ENCODE measurements at places on chromosomes 11 and 22.
A peak's percentile ranks its signal among the peaks of the same experiment; 100 is the strongest.

DNA sequence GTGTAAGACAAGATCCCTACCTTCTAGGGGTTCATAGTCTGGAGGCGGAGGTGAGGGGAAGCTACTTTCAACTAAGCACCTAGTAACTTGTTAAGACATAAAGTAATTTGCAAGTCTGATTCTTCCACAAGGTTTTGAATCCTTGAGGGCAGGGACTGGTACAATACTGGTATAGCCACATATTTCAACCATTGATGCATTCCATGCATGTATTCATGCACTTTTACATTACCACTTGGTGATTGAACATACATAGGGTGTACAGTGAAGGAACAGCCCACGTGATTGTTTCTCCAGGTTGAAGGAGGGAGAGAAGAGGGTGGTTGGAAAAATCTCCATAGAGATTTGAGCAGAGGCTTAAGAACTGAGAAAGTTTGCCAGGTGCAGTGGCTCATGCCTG, 62.0 kb upstream of the PAX6 start:
- no peak for DNase-seq

DNA sequence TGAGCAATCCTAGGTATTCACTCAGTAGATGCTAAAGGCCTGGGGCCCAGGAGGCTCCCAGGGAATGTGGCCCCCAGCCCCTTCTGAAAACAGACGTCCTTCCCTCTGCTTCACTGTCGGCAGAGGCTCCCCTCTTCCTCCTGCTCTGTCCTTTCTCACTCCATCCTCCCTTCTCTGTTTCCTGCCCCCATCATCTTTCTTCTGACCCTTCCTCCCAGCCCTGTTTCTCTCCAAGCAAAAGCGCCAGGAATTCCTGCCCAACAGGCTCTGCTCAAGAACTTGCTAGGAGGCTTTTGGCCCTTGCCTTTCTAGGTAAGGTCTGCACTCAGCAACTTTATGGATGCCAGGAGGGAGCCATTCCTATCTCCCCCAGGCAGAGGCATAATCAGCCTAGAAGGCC, 300.5 kb downstream of the NTM start:
- no peak for DNase-seq

GRCh38 chr22:49365191-49365837, 462.4 kb downstream of the BRD1 start:
- DNase-seq, result no peak

- no peak for DNase-seq
Measured at GRCh38 chr11:78727816-78728215, 153.2 kb upstream of the NARS2 start.

DNA sequence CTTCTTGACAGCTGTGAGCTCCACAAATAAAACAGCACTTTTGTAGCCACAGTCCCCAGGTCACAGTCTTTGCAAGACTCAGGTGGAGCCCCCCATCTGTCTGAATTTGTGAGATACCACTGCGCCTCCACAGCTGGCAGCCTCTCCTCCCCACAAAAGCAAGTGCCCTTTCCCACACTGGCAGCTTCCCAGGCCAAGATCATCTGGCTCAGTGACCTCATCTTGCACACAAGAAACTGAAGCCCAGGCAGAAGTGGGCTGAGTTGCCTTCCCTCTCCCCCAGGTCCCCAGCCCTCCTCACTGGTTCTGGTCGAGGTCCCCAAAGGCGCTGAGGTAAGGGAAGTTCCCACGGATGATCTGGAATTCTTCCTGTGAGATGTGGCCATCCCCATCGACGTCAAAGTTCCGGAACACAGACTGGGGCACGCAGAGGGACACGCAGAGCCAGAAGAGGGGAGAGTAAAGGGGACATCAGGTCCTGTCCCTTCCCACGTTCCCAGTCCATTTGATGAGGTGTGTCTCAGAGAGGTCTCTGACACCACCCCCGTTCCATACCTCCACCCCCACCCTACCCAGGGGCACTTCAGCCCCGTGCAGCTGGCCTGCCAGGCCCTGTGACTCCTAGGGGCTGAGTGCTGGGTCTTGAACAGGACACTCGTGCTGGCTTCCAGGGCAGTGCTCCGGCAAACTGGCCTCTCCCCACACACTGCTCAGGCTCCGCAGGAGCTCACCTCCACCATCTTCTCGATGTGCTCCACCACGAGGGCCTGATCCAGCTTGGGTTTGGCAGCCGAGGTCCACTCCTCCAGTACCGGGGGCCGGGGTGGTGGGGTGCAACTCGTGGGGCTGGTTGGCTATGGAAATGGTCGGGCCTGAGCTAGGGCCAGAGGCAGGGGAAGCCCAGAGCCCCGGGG, 8.9 kb downstream of the RASGRP2 start:
- DNase-seq, result no peak

DNA sequence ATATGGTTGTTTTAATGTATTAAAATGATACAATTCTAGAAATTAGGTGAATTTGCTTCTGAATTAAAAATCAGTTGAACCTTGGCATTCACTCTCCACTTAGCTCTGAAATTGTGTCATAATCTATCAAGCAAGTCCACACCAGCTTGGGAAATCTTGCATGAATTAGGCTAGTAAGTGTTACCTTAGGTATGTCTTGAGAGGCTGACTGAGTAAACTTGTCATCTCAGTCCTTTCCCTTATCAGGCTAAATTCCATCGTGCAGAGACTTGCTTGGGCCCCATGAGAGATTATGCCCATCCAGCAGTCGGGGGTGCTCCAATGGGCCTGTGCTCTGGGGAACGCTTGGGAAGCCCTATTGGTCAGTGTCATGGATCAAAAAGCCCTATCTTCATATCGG, 33.9 kb upstream of the ST14 start:
- no peak for DNase-seq

GRCh38 chr11:118656563-118657165, 22.8 kb downstream of the TREH start:
- DNase-seq, result no peak

GRCh38 chr11:70191495-70192140, 11.5 kb upstream of the FADD start:
- no peak for DNase-seq

DNA sequence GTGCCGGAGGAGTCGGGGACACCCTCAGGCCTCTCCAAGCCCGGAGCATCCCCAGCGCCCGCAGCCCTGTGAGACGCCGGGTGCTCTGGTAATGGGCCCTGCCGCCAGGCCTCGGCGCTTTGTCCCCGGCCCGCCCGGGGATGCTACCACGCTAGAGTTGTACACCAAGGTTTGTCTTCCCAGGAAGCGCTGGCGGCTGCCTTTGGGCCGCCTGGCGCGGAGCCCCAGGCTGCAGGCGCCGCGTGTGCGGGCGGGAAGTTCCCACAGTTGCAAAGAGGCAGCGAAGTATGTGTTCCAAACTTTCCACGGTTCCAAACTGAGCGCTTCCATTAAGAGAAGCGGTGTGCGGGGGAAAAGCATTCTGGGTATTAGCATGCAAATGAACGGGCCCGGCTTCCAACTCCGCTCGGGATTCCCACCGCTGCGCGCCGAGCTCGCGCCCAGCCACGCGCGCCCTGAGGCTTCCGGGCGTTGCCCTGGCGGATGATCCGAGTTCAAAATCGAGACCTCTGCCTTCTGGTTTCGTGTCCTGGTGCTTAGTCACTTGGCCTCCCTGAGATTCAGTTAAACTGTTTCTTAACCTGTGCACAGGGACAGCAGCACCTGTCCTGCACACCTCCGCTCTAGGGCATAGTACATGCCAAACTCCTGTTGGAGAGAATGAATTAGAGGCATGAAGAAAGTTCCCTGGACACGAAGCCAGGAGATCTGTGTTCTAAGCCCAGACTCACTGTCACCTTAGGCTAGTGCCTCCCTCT, 1.3 kb upstream of the PATZ1 start:
- DNase-seq, result peak; percentile 2

GRCh38 chr11:84882056-84882455, 745.1 kb downstream of the DLG2 start:
- no peak for DNase-seq

- no peak for DNase-seq
Measured at GRCh38 chr11:10606536-10607208, 38.2 kb upstream of the LYVE1 start.

- DNase-seq, result no peak
Measured at GRCh38 chr11:133906241-133906640, 50.5 kb downstream of the IGSF9B start.

GRCh38 chr22:27668828-27669797, 132.4 kb downstream of the MN1 start:
- DNase-seq, result no peak

DNA sequence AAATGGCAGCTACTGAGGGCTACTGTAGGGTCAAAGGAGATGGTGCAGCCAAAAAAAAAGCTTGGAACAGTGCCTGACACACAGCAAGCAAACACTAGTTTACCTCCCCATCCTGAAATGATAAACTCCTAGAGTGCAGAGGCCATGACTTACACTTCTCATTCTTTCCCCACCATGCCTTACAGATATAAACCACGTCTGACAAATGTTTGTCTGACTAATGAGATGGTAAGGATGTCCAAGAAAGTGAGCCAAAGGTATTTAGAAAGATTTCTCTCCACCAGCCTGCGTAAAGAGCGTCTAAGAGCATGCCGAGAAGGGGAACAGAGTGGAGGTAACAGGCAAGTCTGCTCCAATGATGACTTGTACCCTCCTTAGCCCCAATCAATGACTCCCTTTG, 99.0 kb downstream of the LARGE1 start:
- no peak for DNase-seq

GRCh38 chr22:40407831-40408717, 37.7 kb downstream of the SGSM3 start:
- DNase-seq, result no peak

DNA sequence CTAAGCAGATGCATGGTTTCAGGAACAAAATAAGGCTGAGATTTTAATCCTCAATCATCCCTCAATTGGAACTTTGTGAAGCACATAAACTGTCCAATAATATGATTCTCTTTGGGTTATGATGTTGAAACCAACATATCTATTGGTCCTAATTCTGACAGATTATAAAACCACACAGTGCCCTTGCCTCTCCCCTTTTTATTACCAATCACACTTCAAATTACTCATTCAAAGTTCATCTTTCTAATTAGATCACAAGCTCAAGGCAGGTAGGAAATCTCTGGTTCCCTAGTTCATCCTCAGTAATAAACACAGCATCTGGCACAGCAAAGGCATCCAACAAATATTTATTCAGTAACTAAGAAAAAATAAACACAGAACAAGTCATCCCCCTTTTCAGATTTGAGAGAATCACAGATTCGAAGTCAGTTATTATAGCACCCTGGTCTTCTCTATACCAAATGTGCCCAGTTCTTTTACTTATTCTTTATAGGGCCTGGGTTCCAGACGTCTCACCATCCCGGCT, 611.6 kb downstream of the INSC start:
- DNase-seq, result no peak

DNA sequence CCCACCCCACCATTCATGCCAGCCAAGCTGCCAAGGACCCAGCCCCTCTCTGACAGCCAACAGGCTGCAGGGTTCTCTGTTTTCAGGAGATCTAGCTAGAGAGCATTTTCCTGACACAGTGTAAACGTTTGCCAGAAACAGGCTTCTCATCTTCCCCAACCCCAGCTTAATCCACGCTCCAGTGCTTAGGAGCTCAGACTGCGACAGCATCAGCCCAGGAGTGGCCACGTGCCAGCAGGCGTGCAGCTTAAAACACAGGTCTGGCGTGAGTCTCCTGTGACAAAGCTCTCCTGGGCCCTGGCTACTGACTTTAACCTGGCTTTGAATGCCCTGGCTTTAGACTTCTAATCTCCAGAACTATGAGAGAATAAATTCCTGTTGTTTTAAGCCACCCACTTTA, 66.6 kb downstream of the GALNT18 start:
- no peak for DNase-seq

DNA sequence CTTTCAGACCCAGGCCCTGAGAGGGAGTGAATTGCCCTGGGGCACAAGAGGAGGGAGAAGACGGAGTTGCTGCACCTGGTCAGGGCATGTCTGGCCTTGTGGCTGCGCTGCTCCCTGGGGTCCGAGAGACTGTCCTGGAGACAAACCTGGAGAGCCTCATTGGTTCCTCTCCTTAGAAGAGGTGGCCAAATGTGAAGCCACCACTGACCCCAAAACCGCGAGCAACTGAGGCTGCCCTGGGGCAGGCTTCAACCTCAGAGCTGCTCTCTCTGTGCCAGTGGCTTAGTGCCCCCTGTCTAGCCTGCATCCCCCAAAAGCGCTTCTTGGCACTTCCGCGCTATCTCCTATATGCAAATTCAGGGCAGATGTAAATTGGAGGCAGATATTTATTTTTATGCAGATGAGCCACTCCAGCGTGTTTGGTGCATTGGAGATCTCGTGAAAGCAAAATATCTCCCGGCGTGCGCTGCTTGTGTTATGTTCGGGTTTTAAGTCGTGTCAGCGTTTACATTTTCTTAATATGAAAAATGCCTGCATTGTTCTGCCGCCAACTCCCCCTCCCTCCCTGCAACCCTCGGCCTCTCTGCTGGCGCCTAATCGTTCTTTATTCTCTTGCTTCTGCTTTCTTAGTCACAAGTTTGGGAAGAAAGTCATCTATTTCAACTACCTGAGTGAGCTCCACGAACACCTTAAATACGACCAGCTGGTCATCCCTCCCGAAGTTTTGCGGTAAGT, 69.5 kb downstream of the ARHGAP8 start:
- DNase-seq, result no peak

DNA sequence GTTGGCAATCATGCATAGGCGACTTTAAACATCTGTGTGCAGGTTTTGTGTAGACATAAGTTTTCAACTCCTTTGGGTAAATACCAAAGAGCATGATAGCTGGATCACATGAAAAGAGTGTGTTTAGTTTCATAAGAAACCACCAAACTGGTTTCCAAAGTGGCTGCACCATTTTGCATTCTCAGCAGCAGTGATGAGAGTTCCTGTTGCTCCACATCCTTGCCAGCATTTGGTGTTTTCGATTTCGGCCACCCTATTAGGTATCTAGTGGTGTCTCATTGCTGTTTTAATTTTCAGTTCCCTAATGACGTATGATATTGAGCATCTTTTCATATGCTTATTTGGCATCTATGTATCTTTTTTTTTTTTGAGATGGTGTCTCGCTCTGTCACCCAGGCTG, 62.8 kb upstream of the CCND1 start:
- DNase-seq, result no peak

DNA sequence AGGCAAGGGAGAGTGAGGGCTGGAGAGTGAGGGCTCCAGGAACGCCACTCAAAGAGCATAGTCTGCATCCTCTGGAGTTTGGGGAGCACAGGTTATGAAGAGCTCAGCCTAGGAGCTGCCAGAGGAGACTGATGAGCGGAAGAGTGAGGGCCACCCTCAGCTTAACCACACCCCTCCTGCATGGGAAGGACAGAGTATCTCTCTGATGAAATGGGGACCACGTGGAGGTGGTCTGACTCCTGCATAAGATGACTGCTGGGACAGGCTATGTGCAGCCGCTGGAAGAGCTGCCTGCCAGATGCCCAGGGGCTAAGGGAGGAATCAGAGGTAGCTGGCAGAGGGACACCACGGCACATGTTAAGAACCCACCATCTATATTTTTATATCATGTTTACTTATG, 162.9 kb upstream of the POU2AF2 start:
- DNase-seq, result no peak

DNA sequence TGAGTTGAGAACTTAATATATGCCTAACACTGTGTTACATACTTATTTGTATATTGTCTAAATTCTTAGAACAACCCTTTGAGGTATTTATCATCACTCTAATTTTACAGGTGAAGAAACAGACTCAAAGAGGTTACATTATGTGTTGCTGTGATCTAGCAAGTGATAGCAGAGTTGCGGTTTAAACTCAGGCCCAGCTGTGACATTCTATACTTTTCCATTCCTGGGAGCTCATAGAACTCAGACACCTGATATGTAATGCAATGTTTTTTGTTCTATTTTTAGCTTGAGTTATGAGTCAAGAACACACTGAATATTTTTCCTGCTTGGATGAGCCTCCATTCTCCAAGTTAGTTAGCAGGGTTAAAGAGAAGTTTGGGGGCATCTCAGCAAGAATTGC, 449.7 kb upstream of the DDI1 start:
- DNase-seq, result no peak

- DNase-seq, result no peak
Measured at GRCh38 chr11:36328966-36329673, 33.0 kb downstream of the PRR5L start.
